Epithelial cell of proximal tubule (primary cell): ENCODE measurements at places on chromosomes 5 and 9. TPM values are rescaled to one million over a fixed set of nuclear protein-coding genes. Genes with fewer than 3 reads are reported as not detected.

MCTP1 gene
- 9.7 and 18.0 TPM in 2 replicates for total RNA-seq

FOXD4L4 gene
- total RNA-seq: not detected in 2 replicates

CD72 gene
- total RNA-seq: 0.51 and 1.2 TPM in 2 replicates

IL9 gene
- not detected in 2 replicates for total RNA-seq

ELAVL2 gene
- 0.52 and 1.2 TPM in 2 replicates for total RNA-seq

OR1L6 gene
- not detected in 2 replicates for total RNA-seq

HCN1 gene
- total RNA-seq: under 0.01 TPM in 1 of 2 replicates, not detected in the other

SH3GL2 gene
- total RNA-seq: 0.87 and 3.4 TPM in 2 replicates

FAM78A gene
- total RNA-seq: under 0.01 and 0.29 TPM in 2 replicates

CRHBP gene
- 0.94 TPM in 1 of 2 replicates, not detected in the other for total RNA-seq

GPR150 gene
- total RNA-seq: 0.58 TPM in 1 of 2 replicates, not detected in the other

- no peak for DNase-seq
Measured at GRCh38 chr5:108556441-108557145, 174.7 kb upstream of the FBXL17 start.

DNA sequence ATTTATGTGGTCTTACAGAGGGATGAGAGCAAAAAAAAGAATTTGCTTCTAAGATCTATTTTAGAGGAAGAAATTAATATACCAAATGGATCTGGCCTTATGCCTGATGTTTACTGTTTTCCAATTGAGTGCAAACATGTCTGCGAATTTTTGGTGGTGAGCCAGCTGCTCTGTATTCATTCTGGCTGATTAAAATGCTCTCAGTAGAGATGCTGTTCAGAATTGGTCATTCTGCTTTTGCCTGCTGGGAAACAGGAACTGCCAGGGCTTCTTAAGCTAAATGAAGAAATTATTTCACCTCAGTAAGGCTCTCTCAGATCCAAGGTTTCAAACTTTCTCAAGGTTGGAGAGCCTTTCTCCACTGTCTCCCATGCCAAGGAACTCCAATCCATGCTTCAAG is 132.0 kb upstream of the SV2C start:
- no peak for DNase-seq

- no peak for DNase-seq
Measured at GRCh38 chr5:68288707-68289134, 73.2 kb downstream of the PIK3R1 start.

DNA sequence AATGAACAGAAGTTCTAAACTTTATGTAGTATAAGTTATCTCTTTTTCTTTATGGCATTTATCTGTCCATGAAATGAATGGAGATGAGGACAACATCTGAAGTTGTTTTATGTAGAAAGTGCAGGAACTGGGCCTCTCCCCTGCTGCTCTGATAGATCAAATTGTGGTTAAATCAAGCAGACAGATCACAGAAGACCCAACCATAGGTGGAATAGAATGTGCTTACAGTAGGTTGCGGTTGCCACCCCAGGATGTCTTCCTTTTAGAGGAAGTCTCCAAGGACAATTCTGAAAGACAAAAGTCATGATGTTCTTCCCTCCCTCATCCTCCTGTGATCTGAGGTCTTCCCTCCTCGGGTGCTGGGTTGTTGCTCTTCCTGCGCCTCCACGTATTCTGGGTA is 12.9 kb downstream of the RASGRF2 start:
- no peak for DNase-seq

DNA sequence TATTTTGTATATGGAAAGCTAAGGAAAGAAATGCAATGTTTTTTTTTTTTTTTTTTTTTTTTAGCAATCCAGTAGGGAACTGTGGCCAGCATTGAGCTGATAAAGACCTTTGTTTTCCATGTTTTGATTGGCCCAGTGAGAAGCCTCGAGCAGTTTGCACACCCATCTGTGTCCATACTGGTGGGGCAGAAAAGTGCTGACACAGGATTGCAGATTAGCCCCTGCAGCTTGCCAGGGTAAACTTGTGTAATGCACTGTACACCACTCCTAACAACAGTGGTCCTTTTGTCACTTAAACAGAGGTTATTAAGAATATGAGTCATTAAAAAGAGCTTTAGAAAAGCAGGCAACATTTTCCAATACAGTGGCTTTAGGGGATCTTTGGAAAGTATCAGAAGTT is 132.8 kb upstream of the CDKN2B start:
- DNase-seq: no peak

- DNase-seq: no peak
Measured at GRCh38 chr5:152237531-152237930, 167.5 kb downstream of the NMUR2 start.

DNA sequence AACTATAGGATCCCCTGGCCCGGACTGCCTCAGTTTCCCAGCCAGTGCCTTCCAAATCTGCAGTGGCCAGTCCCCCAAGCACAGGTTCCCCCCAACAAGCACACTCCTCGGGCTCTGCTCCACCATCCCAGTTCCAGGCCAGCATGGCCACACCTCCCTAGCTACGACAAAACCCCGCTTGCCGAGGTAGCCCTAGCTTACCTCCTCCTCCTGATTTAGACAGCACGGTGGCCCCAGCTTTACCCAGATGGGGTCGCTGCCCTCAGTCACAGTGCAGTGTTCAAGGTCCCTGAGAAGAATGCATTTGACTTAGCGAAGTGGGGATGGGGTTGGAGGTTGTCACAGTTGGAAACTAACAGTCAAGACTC is 40.8 kb upstream of the GARNL3 start:
- no peak for DNase-seq

DNA sequence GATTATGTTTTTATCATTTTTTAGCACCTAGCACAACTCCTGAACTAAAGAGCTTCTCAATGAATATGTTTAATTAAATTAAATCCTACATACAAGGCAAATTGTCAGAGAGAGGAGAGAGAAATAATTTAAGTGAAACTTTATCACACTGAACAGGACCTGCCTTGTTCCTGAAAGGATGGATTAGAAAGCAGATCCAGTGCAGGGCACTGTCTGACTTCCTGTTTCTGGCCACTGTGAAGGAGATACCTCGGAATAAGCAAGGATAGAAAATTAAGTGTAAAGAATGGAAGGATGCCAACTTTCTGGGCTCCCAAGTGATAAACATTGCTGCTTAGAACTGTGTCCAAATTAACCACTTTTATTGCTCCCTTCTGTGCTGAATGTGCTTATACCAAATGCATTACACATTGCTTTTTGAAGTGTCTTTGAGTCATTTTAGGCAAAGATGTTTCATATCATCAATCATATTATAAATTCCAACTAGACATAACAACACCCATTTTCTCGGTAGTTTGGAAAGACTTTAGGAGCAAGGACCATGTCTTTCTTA is 89.1 kb upstream of the SPDL1 start:
- DNase-seq: no peak

DNA sequence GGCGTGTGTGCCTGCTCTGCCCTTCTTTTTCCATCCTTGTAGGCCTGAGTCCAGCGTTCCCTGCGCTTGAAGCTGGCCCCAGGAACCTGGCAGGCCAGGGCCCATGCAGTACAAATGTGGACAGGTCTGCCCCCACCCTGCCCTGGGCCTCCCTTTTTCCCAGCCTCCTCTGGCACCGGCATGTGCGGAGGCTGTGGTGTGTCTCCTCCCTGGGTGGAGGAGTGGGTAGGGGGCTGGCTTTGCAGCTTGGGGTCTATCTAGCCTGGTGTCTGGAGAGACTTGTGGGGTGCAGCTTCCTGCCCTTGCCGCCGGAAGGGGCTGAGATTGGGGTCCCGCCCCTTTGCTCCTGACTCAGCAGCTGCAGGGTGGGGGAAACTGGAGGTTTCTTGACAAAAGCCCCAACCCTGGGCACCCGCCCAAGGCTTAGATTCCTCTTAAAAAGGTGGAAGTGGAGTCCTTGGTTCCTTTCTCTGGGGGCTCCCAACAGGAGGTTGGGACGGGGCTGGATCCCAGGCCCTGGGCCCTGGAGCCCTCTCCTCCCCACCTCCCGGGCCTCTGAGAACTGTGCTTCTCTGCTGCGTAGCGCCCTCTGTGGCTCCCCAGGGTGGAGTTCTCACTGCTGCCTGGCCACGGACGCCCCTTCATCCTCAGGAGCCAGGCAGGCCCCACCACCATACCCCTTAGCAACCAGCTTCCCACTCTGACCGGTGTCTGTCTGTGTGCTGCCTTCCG is 18.0 kb downstream of the RXRA start:
- no peak for DNase-seq

DNA sequence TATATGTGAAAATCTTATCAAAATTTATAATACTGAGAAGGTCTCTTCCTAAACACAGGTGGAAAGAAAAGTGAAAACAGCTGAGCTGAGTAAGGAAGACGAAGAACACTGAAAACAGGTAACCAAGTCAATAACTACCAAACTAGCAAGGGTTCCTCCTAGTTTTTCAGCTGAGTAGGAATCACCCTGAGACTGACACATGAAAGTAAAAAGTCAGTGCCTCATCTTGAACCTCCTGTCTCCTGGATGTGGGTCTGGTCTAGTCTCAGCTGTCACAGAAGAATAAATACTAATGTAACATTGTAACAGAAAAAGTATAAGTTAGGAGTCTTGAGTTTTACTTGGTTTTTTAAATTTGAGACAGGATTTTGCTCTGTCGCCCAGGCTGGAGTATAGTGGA is 121.0 kb downstream of the MEF2C start:
- no peak for DNase-seq

GRCh38 chr5:176360894-176361436 is 599 bp downstream of the KIAA1191 start:
- DNase-seq: no peak

GRCh38 chr9:81397481-81398381 is 291.6 kb downstream of the TLE1 start:
- DNase-seq: no peak

DNA sequence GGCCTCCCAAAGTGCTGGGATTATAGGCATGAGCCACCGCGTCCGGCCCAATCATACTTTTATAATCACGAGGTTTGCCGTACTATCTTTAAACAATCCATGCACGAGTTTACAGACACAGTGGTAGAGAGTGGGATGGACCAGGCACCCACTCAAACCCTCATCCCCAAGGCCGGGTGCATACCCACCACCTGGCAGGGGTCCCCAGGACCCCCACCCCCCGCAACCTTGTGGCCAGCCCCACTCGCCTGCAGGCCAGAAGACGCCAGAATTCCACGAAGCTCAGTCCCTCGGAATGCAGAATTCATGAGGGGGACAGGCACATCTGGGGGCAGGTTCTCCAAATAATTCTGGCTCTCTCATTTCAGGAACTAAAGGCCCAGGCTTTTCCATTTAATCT is 17.1 kb downstream of the NACC2 start:
- DNase-seq: no peak

- DNase-seq: no peak
Measured at GRCh38 chr5:180795771-180796313, 6.8 kb downstream of the MGAT1 start.

GRCh38 chr5:96343094-96343493 is 90.0 kb downstream of the PCSK1 start:
- no peak for DNase-seq

DNA sequence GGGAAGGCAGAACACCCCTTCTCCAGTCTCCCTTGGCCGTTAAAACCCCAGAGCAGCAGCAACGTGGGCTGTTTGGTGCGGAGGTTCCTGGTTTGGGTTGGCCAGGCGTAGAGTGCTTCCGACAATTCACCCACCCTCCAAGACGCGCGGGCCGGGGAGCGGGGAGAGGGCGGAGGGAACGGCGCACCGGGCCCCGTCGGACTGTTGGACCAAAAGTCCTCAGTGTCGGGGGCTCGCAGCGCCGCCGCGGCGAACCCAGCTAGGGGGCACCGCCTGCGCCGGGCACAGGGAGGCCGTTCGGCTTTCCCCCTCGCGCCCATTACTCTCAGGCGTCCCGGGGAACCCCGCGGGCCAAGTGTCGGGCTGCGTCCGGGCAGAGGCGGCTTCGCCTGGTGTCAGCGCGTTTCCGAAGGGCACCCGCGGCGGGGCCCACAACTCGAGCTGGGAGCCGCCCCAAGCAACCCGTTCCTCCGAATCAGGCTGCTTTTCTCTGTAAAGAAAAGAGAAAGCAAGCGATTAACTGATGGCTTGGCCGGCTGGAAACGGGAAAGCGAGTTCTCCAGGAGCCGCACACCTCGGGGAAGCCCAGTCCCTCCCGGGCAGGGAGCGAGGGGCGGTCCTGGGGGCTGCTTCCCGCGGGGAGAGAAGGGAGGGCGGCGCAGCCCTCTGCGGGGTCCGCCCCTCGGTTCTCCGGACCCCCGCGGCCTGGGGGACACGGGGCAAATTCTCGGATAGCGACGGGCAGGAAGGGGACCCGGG is 145.5 kb downstream of the ERCC6L2 start:
- no peak for DNase-seq

- no peak for DNase-seq
Measured at GRCh38 chr9:18297056-18297841, 176.7 kb upstream of the ADAMTSL1 start.

GRCh38 chr9:93708289-93708986 is 132.1 kb downstream of the PHF2 start:
- DNase-seq: no peak

- no peak for DNase-seq
Measured at GRCh38 chr5:88683506-88684135, 199.4 kb downstream of the MEF2C start.

DNA sequence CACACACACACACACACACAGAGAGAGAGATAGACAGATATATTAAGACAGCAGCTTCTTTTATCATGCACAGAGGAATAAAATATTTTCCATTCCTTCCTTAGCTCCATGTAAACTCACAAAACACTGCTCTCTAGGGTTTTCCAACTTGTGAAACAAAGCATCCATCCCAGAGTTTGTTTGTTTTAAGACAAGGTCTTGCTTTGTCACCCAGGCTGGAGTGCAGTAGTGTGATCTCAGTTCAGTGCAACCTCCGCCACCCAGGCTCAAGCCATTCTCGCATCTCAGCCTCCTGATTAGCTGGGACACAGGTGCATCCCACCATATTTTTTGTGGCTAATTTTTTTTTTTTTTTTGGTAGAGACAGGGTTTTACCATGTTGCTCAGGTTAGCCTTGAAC is 298.7 kb downstream of the FBXL17 start:
- DNase-seq: no peak
